ENCODE measurements at places on chromosomes 2 and 18.

DNA sequence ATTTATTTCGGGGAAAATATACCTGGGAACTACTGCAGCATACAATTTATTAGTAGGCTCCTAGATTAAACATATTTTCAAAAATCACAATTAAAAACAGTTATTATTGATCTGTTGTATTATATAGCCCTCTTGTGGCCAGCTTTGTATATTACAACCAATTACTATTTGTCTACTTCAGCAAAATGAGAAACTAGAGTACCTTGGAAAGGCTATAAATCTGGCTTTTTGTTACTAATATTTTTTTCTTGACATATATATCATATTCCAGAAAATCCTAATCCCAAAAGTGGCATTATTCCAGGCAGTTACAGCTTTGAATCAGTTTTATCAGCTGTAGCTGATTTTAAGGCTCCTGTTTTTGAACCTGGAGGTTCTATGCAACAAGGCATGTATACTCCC lies 101.2 kb downstream of the UBR3 start:
- no peak for DNase-seq

DNA sequence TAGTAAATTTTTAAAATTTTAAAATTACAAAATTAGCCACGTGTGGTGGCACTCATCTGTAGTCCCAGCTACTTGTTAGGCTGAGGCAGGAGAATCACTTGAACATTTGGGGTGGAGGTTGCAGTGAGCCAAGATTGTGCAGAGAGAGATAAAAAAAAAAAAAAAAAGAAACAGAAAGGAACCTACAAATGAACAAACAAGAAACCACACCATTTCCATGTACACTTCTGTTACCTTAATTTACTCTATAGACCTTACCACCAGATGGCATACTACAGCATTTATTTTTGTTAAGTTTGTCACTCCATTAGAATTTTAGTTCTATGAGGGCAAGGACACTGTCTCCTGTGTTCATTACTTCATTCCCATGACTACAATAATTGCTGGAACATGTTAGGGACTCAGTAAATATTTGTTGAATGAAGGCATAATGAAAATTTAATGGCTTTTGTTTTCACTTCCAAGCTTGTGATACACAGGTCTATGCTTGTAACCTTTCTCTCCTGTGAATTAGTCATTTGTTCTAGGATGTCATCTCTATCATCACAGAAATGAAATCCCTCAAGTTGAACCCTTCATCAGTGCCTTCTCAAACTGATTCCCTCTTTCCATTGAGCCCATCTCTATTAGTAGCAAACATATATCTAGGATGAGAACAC lies 76.0 kb downstream of the ARHGAP15 start:
- DNase-seq, result no peak

DNA sequence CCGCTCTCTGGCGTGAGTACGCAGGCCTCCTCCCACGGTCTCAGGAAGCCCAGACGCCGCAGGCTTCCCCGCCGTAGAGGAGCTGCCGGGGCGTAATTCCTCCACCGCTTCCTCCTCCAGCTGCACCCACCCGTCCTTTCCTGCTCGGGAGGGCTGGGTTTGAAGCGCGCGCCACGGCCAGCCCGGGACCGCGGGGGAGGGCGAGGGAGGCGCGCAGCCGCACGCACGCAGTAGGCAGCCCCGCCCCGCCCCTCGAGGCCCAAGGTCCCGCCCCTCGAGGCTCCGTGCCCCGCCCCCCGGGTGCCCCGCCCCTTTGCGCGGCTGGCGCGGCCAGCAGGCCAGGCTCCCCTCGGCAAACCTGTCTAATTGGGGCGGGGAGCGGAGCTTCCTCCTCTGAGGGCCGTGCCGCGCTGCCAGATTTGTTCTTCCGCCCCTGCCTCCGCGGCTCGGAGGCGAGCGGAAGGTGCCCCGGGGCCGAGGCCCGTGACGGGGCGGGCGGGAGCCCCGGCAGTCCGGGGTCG lies at the start of gene MALT1:
TSS of gene MALT1 (plus strand) at position 355 of the 521 bp plus-strand sequence. CDS start 179 bp downstream, outside the sequence.
- peak; percentile 93 for DNase-seq

GRCh38 chr2:180177534-180177933 lies 170.4 kb upstream of the CWC22 start:
- DNase-seq, result no peak

DNA sequence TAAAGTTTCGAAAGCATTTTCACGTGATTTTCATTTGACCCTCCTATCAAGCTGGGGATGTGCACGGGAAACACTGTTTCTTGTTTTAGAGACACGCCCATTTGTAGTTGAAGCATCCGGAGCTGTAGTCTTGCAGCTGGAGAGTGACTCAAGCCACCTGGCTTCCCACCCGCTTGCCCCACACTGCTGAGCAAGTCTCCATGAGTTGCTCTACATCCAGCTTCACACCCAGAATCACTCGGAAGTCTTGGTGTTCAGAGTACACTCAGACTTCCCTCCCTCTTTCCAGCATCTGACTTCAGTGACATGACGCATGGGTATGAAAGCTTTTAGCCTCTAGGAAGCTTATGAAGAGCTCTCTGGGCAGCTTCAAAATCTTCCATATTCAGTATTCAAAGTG lies 262.4 kb downstream of the NBAS start:
- DNase-seq, result no peak

DNA sequence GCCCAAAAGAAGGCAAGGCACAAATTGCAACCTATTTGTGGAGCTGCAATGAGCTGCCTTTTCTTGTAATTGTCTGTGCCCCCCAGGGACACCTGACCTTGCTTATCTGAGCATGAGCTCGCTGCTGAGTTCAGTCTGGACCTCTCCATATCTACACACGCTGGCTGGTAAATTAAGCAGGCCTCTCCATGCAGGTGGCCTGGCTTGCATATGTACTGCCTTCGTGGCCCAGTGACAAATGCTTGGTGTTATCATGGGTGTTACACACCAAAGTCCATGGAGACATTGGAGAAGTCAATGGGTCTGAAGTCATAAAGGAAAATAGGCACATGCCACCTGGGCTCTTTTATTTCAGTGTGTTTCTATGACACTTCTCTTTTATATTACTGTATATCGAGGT lies 121.2 kb downstream of the IRS1 start:
- DNase-seq, result no peak

GRCh38 chr2:218218268-218219185 lies 1.5 kb downstream of the ARPC2 start:
- DNase-seq, result no peak

GRCh38 chr2:182890773-182891378 lies 24.4 kb upstream of the FRZB start:
- DNase-seq, result no peak

DNA sequence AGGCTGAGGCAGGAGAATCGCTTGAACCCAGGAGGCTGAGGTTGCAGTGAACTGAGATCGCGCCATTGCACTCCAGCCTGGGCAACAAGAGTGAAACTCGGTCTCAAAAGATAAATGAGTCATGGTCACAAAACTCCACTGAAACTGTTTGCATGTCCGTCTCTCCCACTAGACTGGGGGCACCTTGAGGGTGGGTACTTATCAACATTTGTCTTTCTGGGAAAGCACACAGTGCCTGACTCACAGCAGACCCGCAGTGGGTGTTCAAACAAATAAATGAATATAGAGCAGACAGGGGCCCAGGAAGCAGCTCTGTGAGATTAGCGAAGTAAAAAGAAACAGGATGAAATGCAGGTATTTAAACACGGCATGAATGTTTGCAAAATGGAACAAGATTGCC lies 211.1 kb upstream of the GATA6 start:
- no peak for DNase-seq

DNA sequence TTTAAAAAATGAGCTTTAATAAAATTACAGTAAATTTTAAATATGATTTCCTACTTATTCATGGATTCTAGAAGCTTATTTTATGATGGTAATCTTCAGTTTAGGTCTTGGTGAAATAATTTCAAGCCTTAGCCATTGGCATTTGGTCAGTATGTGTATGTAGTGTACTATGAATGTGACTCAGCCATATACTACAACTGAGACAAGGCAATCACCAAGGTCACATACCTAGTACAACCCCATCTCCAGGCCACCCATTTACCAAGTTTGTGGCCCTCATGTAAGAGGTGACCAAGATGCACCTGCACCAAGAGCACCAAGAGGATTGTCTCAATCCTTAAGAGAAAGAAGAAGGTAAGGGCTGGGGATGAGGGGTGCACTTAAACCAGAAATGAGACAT lies 54.8 kb upstream of the FRZB start:
- no peak for DNase-seq

DNA sequence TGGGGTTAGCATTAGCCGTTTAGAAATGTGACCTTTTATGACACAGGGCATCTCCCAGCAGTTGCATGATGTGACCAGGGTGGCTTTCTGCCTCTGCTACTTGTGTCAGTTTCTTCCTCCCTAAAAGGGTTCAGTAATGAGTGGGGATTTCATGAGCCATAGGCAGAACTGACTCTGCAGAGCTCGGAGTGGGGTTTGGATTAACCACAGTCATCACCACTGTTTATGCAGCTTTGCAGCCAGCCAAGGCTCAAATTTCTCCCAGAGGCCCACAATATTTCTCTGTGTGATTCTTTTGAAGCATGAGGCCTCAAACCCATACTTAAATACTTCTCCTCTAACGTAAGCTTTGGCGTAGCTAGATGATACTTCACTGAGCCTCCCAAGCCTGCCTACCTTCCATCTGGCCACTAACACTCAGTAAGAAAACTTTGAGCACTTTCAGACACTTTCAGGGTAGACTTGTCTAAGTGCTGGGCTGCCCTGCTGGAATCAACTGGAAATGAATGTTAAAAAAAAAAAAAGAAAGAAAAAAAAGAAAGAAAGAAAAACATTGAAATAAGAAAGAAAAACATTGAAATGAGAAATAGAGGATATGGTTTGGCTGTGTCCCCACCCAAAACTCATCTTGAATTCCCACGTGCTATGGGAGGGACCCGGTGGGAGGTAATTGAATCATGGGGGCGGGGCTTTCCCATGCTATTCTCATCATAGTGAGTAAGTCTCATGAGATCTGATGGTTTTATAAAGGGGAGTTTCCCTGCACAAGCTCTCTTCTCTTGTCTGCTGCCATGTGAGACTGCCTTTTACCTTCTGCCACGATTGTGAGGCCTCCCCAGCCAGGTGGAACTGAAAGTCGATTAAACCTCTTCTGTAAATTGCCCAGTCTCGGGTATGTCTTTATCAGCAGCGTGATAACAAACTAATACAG lies 11.5 kb upstream of the LAPTM4A start:
- no peak for DNase-seq

- no peak for DNase-seq
Observed at GRCh38 chr18:11052800-11053199, 96.6 kb downstream of the PIEZO2 start.

GRCh38 chr2:105604938-105605337 lies 139.8 kb upstream of the NCK2 start:
- no peak for DNase-seq

DNA sequence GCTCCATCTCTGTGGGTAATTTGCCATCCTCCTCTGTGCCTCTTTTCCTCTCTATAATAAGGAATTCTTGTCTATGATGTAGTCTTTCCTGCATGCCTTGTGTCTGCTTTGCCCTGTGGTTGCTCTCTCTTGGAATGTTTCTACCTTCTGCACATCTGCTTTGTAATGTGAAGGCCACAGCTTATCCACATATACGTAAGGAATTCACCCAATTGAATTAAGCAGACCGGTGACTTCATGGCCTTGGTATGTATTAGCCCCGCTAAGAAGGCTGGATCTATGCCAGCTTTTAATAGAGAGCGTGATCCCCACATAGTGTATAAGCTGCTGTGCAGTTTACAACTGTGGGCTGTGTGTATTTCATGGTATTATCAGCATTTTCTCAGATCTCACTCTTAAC lies 274.7 kb downstream of the RNF144A start:
- DNase-seq, result no peak

- no peak for DNase-seq
Observed at GRCh38 chr2:204706939-204707338, 161.7 kb downstream of the PARD3B start.

- DNase-seq, result no peak
Observed at GRCh38 chr18:77784759-77785379, 535.2 kb downstream of the GALR1 start.

GRCh38 chr18:23300231-23300805 lies 152.8 kb upstream of the RIOK3 start:
- no peak for DNase-seq

DNA sequence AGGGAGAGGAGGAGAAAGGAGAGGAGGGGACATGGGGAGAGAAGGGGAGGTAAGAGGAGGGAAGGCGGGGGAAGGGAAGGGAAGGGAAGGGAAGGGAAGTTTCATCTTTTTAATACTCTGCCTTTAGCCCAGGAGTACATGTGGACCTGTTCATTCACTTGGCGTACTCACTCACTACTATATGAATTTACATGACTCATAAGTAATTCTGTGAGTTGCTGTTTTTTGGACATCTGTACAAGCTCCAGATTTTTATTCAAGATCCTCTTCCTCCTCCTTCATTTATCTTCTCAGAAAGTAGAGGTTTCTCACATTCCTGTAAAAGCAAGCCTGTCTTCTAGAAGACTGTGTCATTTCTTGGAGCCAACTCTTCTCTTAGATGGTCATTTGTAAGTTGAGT lies 84.6 kb downstream of the RDH14 start:
- DNase-seq, result no peak

GRCh38 chr18:63128237-63128974 lies 191.2 kb downstream of the BCL2 start:
- no peak for DNase-seq

GRCh38 chr2:223052548-223053483 lies 826 bp downstream of the KCNE4 start:
- no peak for DNase-seq

DNA sequence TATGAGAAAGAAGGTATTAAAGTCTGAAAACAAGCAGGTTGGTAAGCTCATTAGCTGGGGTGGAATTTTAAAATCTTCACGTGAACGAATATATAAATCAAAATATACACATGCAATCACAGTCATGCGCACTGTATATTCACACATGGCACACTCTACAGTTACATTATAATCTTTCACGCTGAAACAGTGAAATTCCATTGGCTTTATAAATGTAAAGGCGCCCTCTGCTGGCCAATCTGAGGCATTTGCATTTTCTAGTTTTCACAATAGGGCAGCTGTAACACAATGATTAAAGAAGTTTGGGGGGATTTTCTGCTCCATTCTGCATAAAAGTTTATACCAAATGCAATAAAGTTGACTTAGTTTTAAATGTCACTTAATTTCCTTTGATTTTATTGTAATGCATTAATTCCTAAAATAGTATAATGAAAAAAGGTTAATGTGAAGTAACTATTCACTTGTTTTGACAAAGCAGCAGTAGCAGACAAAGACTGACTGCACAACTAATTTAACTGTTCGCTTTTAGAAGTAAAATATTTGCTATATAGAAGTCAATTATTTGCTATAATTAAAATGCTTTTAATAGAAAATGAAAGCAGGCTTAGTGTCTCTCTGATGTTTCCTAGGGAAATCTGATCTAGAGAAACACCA lies 17.2 kb downstream of the IFIH1 start:
- DNase-seq, result peak; percentile 45

GRCh38 chr2:11787991-11788390 lies 41.6 kb downstream of the LPIN1 start:
- DNase-seq, result no peak

GRCh38 chr2:39550701-39551285 lies 113.7 kb upstream of the MAP4K3 start:
- DNase-seq, result no peak
